ENCODE measurements at places on chromosomes 5 and 9.

DNA sequence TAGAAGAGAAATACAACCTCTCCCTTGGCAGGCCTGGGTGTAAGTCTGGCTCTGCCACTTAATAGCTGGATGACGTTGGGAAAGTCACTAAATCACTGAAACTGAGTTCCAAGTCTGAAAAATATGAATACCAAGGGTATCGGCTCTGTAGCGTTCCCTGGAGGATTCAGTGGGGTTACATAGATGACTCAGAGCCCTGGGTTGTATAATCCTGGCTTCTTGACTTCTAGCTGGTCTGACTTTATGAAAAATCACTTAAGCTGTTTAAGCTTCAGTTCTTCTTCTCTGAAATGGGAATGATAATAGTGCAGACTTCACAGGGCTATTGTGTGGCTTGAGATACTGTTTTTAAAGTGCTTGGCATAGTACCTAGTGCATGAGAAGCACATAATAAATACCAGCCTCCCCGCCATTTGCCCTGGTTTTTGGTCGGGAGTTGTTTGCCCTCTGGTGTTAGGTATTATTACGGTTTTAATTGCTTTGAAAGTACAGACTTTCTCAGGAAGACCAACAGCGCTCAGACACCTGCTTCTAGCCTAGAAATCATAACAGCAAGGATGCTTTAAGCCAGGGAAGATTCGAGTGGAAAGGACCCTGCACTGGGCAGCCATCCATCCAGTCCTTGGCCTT is 43.0 kb downstream of the CYFIP2 start:
- DNase-seq: no peak

DNA sequence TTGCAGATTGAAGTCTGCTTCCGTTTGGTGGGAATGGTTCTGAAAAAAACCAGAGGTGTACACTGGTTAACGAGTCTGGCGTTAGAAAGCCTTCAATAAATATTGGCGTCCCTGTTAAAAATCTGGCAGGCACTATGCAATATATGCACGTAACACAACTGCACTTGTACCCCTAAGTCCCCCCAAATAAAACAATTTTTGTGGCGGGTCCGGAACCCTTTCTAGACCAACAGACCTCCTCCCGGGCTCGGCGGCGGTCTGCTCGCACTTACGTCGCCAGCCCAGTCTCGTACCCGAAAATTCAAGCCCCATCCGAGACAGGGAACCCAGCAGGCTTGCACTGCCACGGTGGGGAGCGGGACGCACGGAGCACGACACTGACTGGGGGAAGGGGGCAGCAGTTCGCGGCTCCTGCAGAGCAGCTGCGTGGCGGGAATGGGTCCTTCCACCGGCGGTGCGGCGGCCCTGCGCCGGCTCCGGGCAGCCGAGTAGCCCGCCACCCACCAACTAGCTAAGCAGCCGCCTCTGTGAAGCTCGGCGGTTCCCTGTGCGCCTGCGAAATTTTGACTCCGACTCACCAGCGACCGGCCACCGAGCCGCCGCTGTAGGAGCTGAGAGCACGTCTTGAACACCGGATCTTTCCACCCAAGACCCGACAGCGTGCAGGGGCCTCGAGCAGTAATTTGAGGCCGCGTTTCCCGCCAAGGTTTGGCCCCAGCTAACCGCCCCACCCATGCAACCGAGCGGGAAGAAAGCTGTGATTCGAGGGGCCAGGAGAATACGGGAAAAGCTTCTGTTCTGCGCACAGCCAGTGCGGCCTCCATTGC is 3.9 kb downstream of the MCIDAS start:
- no peak for DNase-seq

GRCh38 chr5:124454081-124454480 is 292.4 kb downstream of the ZNF608 start:
- DNase-seq: no peak

GRCh38 chr5:145443964-145444363 is 391.2 kb downstream of the PRELID2 start:
- DNase-seq: no peak

GRCh38 chr5:139523635-139524445 is 37.3 kb upstream of the UBE2D2 start:
- no peak for DNase-seq

- DNase-seq: no peak
Measured at GRCh38 chr5:24720743-24721142, 76.0 kb upstream of the CDH10 start.

DNA sequence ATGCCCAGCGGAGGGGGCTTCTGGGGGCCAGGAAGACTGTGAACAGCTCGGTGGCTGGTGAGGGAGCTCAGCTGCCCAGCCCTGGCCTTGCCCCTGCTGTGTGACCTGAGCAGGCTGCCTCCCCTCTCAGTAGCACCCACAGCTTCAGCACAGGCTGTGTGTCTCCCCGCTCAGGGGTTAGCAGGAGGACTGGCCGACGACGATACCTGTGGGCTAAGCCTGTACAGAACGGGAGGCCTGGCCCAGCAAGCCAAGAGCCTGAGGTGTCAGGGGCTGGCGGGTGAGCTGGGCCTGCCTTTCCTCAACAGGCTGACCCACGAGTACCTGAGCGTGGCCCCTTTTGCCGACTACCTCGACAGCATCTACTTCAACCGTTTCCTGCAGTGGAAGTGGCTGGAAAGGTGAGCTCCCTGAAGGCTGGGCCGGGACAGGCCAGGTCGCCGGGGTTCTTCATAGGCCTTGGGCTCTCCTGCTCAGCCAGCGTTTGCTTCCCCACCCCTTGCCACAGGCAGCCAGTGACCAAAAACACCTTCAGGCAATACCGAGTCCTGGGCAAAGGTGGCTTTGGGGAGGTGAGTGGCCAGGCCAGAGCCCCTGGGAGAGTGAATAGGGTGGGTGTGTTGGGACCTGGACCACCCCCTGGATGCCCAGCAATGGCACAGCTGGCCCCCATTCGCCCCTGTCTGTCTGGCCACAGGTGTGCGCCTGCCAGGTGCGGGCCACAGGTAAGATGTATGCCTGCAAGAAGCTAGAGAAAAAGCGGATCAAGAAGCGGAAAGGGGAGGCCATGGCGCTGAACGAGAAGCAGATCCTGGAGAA is 6.6 kb downstream of the GRK6 start:
- DNase-seq: no peak

DNA sequence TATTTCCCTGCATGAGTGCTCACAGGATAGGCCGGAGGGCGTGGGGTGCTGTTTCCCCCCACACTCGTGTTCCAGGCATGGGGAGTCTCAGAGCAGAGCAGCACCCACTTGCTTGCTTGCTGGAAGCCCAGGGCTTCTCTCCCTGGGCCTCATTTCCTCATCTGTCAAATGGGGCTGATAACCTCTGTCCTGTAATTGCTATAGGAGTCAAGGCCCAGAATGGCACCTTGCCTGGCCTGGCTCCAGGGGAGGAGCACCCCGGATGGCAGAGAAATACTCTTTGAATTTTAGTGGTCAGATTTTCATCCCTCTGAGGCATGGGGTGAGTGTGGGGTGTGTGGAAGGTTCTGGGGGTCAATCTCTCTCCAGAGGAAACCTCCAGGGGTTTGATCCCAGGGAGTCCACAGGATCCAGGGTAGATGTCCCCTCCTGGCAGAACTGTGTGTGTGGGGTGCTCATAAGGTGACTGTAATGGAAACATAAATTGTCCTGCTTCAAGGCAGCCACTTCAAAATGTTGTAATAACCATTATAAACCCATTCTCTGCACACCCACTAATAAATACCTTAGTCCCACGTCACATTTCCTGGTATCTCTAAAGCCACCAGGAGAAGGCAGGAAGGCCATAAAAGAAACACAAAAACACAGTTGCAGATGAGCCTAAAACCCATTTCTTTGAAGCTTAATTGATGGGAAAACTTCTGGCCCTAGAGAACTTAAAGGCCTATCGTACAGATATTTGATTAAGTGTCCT is 272.2 kb downstream of the FSTL4 start:
- no peak for DNase-seq

- DNase-seq: no peak
Measured at GRCh38 chr9:70607926-70608325, 193.5 kb upstream of the KLF9 start.
